Coronary artery (tissue), 2 donors: ENCODE measurements at places on chromosomes 6 and 20.

GRCh38 chr6:146870760-146871159, 272.0 kb downstream of the ADGB start:
- no peak for DNase-seq

DNA sequence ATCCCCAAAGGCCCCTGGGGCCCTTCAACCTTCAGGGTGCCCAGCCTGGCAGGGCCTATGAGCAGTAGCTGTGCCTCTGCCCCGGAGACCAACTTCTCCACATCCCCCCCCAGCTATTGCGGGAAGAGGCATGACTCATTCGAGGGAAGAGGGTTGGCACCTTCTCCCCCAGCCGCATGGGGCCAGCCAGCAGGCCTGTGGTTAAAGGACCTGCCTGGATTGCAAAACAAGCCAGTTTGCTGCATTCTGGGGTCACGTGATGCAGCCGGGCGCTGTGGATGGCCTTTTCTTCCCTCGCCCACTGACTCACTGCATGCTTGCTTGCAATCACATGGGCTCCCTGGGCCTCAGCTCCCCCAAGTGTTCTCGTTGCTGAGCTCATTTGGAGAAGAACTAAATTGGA, 182.5 kb downstream of the MAFB start:
- DNase-seq: peak; percentile 97

GRCh38 chr20:48706116-48706656, 121.6 kb downstream of the PREX1 start:
- no peak for DNase-seq

- DNase-seq: no peak
Observed at GRCh38 chr6:140697585-140697984, 1323.1 kb upstream of the CITED2 start.

GRCh38 chr6:168091381-168092264, 12.6 kb upstream of the FRMD1 start:
- no peak for DNase-seq

GRCh38 chr6:111939902-111940301, 66.7 kb upstream of the FYN start:
- no peak for DNase-seq

- no peak for DNase-seq
Observed at GRCh38 chr6:14776307-14776706, 469.6 kb upstream of the JARID2 start.

GRCh38 chr6:34990971-34991560, 102.0 kb downstream of the ANKS1A start:
- DNase-seq: no peak

DNA sequence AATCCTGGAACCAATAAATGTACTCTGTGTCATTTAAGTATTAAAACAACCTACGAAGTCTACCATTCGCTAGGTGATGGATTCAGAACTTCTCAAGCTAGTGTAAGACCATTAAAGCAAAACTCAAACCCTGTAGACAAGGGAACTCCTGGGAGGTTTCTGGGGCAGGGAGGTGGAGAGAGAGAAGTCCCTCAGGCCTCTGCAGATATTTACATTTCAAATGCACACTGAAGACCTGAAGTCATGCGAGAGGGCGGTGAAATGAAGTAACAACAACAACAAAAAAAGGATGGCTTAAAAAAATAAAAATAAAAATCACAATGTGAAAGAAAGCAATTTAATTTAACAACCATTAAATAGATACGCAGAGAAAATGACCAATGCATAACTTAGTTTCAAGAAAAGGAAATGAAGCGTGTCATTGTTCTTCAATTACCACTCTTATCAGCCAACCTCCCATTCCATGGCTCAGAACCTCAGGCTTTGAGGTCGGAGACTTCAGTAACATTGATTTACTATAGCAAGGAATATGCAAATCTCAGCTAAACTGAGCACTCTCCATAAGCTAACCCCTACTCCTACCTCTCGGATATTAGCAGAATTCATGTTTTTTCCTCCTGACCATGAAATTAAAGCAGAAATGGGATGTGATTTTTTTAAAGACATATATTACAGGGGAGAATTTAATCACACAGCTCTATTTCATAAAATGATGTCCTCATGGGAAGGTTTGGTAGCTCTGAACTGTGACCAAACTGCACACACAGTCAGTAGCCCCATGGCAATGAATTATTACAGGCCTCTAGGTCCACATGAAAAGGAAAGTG, 140.6 kb downstream of the KIF16B start:
- no peak for DNase-seq

- DNase-seq: no peak
Observed at GRCh38 chr20:17358854-17359253, 132.0 kb downstream of the PCSK2 start.

GRCh38 chr20:47922269-47922668, 137.0 kb upstream of the SULF2 start:
- no peak for DNase-seq

DNA sequence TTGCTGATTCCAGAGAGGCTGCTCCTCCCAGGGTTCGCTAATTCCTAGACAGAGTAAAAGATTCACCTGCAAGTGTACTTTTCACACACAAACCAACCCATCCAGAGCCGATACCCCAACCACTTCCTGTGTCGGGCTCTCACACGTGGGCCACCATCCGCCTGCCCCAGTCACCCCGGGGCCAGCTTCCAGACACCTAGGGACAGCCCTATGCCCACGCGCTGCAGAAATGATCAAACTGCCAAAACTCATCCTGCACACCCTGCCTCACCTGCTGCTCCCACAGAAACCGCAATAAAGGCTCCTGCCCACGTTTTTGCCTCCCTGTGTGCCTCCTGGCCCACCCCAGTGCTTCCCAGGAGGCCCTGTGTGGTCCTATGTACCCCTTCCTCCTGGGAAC, 59.5 kb downstream of the PSMG4 start:
- peak; percentile 47 for DNase-seq

DNA sequence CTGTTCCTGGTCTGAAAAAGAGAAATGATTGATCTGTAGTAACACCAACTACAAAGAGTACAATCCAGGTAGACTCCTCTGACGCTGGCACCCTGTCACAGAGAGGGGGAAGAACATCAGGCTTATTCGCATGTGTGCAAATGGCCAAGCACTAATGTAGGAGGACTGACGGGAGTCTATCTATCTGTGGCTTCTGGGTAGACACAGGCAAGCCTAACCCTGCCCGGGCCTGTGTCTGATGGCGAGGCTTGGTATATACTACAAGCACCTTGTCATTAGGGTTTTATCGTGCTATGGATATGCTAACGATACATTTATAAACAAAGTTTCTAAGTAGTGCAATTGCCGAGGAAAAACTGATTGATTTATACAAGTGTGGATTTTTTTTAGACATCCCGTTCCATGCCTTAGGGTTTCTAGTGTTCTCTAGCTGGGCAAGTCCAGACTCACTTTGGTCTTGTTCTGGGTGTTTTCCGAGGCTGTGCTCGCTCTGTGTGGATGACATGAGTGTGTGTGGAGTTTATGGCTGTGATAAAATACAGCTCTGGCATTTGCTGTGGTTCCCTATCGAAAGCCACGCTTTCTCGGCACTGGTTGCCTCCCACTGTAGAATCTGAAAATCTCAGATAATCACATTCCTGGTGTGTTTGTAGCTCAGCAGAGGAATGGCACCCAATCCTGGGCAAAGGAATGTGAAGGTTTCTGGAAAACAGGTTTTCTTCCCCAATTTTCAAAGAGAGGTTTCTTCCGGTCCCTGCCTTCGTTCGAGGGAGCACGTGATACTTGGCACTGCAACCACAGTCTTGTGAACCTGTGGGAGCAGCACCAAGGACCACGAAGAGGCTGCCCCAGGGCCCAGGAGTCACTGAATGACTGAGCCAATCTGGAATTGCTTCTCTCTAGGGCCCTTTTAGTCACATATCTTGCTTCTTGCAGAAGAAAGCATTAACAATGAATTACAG, 67.5 kb upstream of the EDN1 start:
- DNase-seq: no peak

- DNase-seq: no peak
Observed at GRCh38 chr20:52996658-52997057, 24.5 kb downstream of the TSHZ2 start.

DNA sequence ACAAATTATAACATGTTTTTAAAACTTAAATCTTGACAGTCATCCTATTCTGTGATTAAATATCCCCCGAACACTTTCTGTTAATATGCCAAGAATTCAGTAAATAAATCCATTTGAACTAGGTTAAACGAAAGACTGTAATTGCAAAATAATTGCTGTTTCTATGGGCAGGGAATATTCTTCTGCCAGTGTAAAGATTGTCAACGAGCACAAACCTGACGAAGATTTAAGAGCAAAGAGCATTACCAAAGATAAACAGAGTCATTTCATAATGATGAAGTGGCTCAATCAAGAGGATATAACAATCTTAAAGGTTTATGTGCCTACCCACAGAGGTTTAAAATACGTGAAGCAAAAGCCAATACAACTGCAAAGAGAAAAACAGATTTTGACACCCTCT, 76.3 kb upstream of the ADGRG6 start:
- DNase-seq: no peak

DNA sequence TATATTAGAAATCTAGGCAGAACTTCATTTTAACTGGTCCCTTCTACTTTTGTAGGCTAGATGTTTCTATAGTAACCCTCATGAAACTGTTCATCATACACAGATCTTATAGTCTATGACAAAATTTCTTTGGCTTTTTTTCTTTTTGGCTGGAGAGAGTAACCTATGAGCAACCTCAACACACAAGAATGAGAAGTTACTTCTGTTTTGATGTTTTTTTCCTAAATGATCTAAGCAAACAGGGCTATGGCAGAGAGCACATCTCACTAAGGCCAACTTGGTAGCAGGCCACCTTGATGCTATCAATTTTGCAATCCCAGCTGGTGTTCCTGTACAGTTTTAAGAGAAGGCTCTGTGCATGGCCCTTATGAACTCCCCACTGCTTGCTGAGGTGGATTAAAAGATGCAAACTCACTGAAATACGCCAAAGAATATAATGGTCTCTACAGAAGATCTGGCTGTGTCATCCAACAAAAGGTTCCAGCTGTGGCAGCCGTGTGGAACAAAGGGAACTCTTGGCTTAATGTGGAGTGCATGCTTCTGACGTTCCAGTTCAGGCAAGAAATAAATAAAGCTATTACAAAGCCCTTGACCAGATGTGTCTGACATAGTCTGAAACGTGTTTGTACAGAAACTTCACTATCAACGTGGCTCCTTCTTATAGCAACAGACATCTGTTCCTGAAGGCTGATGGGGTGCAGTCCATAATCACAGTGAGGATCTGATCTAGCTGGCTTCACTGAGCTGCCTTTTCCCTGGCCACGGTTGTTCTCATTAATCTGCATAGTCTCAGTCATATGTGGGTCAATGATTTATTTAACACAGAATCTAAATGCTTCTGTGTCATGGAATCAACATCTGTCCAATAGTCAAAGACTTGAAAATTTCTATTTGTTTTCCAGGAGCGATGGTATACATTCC, 481.1 kb downstream of the BMP2 start:
- no peak for DNase-seq

DNA sequence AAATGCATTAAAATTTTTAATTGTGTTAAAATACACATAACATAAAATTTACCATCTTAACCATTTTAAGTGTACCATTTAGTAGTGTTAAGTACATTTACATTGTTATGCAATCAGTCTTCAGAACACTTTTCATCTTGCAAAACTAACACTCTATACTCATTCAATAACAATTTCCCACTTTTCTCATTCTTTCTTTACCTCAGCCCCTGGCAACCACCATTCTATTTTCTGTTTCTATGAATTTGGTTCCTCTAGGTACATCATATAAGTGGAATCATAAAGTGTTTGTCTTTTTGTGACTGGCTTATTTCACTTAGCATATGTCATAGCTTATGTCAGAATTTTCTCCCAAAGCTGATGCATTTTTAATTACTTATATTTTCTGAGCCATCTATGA, 32.2 kb downstream of the PCMT1 start:
- DNase-seq: no peak

DNA sequence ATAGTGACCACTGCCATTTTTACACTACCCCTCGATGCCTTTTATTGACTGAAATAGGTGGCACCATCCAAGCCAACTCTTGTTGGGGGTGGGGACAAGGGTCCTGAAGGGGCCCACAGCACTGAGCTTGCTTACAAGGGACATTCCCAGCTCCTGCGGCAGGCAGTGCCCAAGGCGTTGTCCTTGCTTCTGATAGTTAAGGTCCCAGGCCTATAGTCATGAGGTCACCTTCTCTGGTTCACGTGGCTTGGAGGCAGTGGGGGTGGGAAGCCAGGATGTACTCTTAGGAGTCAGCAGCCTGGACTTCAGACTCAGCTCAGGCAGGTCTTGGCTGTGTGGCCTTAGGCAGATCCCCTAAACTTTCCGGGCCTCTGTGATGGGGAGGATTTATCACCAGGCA, 48.6 kb downstream of the TOX2 start:
- DNase-seq: no peak

- DNase-seq: no peak
Observed at GRCh38 chr20:43959079-43959919, 44.6 kb downstream of the TOX2 start.

- no peak for DNase-seq
Observed at GRCh38 chr20:64001607-64002011, 20.7 kb downstream of the PRPF6 start.

- DNase-seq: no peak
Observed at GRCh38 chr6:3108746-3109414, 9.6 kb upstream of the BPHL start.

- DNase-seq: no peak
Observed at GRCh38 chr20:21141825-21142224, 15.9 kb downstream of the KIZ start.

DNA sequence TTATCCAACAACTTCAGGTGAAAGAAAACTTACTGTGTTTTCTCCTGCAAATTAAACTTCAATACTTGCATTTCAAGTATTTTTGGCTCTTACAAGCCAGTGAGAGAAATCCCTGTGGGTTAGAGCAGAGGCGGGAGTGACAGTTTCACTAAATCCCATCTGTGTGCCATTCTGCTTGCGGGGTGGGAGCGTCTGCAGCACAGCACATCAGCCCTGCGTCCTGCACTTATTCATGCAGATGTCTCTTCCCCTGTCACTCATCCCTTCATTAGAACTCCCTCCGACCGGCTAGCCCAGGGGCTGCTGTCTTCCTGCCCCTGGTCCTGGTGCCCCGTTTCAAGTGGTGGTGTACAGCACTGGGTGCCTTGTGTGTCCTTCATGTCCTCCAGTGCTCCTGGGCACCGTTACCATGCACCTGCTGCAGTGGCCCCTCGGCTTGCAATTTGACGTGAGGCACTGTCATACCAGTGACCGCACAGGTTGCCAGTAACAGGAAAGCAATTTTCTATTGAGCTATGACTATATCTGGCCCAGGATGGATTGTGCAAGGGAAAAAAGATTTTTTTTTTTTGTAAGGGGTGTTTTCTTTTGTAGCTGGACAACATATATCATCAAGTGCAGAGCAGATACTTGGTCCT, 59.4 kb downstream of the INSM1 start:
- DNase-seq: no peak

DNA sequence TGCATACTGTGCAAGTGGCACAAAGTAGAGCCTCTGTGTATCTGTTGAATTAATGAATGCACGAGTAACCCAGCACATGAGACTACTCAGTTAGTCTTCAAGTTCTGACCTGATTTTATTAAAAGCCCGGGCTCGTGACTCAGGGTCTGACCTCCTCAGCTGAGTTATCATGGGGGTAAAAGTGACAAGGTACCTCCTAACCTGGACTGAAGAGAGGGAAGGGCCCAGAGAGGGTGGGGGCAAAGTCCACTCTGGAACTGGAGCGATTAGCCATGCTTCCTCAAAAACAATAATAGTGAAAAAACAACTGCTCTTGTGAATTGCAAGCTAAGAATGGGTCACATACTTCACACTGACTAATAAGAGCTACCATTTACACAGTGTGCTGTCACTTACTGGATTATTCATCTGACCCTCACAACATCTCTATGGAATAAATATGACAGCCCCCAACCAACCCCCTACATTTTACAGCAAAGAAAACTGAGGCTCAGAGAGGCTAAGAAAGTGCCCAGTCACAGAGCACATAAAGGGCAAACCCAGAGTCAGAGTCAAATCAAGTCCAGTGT, 26.7 kb downstream of the TRERF1 start:
- no peak for DNase-seq
